Activated naive CD4-positive, alpha-beta T cell treated with anti-CD3 and anti-CD28 coated beads, Interleukin-2, amount 50 U/mL, for 72 hours (primary cell): ENCODE measurements at places on chromosomes 2 and 18.
A peak's percentile ranks its signal among the peaks of the same experiment; 100 is the strongest.

DNA sequence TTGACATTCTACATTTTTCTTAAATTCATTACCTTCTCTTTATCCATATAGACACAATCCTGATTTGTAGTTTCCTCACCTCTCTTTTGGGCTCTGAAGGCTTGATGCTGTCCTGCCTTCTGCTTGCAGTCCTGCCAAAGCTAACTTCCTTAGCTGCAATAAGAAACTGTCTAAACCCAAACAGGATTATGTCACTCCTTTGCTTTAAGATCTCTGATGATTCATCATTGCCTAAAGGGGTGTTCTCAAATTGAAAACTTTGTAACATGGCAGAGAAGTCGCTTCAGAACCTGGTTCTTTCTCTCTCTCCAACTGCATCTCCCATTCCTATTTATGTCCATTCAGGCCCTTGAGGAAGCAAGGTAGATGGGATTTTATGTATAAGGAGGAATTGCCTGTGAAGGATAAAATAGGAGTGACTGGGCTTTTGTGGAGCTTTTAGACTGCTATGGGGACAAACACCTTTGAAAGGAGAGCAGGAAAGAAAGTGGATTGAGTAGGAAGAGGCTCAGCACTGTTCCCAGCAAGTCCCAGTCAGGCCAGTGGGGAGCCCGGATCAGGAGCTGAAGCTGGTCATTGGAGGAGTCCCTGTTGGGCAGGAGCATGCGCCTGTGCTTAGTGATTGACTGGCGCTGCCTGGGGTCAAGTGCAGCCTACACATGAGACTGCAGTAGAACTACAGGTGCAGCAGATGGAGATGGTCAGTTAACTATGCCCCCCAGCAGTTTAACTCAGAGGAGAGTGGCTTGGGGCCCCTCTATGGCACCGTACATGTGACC lies 390.6 kb downstream of the CTNNA2 start:
- no peak for DNase-seq

DNA sequence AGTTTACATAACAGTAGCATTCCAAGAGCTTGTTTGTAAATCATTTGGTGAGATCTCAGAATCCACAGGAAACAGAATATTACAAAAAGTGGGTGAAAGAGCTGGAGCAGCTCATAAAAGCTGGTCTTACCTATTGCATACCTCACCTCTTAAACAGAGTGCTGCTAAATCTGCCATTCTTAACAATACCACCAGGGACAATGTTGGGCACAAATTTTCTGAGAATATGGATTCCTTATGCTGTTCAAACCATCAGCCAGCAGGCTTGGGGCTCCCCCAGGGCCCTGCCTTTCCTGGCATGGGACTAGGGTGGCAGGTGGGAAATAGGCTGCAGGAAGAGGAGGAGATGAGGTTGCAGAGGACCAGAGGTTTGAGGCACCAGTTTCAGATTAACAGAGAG lies 55.6 kb downstream of the TGFA start:
- no peak for DNase-seq

GRCh38 chr2:98822301-98823164 lies 91.6 kb upstream of the MGAT4A start:
- peak; percentile 75 for DNase-seq

DNA sequence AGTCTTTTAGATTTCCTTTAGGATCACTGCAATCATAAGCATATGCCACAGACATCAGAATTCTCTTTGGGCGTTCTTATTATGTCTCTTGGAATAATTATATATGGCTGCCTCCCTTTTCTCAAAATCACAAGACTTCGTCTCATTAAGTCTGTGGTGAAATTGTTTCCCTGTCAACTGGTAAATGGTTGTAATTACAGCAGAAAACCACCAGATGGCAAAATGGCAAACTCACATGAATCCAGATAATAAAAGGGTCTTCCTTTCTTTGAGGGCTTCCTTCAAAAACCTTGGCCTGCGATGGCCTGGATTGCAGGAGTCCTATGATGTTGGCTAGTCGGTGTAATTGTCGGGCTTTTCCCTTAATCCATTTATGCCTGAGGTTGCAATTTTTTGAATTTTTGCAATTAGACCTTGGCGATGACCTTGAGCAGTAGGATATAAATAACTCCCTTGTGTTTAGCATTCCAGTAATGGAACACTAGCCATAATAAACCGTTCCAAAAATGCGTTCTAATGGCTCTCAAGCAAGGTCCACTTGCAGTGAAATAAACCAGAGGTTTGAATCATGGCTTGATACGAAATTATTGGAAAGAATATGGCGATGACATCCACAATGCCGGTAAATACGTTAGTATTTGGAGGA lies 656.4 kb downstream of the MBD2 start:
- DNase-seq, result no peak

DNA sequence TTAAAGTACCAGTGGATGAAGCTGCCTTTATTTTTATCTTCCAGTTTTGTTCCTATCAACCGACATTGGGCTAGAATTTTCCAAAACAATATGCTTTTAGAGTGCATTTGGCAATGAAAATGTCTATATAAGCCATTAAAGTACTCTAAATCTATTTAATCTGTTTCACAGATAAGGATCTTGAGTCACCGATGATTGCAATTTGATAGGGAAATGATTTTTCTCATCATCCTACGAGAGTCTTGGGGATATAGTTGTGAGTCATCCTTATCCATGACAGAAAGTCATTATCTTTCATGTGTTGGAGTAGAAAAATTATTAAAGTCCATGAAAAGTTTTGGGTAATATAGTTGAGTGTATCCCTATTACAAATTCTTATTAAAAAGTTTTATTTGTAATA lies 26.1 kb downstream of the SLC39A10 start:
- DNase-seq, result no peak

DNA sequence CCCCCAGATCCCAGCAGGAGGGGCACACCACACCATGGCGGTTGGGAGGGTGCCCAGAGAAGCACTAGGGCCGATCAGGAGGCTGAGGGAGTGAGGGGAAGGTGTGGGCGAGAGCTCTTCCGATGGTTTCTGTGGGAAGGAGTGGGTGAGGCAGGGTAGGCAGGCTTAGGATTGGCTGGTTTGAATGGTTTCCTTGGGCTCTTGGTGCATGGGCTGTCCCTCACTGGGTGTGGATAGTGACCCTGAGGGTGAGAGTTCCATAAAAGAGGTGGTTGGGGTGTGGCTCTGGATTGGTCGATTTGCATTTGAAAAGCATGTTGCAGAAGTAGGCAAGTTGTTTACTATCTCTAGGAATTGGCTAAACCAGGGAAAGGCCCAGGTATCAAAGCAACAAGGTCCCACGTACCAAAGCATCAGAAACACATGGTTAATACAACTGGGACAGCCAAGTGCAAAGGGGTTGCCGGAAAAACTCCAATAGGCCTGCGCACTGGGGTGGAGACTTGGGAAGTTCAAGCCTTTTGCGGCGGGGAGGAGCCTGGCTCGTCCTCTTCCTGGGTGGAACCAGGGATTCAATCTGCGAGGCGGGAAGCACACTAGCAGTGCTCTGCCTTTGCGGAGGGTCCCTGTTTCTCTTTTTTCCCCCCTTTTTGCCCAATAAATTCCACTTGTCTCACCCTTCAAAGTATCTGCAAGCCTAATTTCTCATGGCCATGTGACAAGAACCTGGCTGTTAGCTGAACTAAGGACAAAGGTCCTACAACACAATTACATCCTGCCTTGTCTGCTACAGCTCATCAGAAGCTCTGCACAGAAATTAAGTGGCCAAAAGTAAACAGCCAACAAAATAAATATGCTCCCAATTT lies 43.2 kb downstream of the IL1R2 start:
- no peak for DNase-seq

- no peak for DNase-seq
These were observed 31.9 kb downstream of the NRP2 start for GRCh38 chr2:205714058-205714776.

GRCh38 chr2:40173276-40173675 lies 278.6 kb downstream of the SLC8A1 start:
- no peak for DNase-seq

DNA sequence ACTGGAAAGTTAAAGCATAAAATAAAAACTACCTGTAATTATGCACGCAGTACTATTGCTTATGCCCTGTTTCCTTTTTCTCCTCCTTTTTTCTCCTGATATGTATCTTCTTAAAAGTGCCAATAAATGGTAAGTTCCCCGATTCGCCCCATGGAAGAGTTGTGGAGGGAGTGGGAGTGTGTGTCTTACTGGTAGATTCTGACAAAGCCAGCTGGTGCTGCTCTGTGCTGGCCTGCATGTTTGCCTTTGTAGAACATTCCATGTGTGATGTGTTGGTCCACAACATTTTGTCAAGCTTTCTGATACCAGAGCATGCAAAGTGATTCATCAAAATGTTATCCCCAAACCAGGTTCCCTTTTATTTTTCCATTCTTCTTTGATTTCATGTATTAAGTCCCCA lies 356.9 kb upstream of the RAB12 start:
- DNase-seq, result no peak

GRCh38 chr2:18950361-18950851 lies 361.0 kb upstream of the NT5C1B start:
- DNase-seq, result no peak

GRCh38 chr18:49491534-49491856 lies 4.5 kb upstream of the C18orf32 start:
- DNase-seq, result no peak
